ENCODE measurements at places on chromosomes 4 and X.

GRCh38 chr4:155653052-155653451 is 13.6 kb upstream of the GUCY1A1 start:
- no peak for DNase-seq

- DNase-seq = no peak
Observed at GRCh38 chr4:168712316-168712890, 215.6 kb downstream of the PALLD start.

DNA sequence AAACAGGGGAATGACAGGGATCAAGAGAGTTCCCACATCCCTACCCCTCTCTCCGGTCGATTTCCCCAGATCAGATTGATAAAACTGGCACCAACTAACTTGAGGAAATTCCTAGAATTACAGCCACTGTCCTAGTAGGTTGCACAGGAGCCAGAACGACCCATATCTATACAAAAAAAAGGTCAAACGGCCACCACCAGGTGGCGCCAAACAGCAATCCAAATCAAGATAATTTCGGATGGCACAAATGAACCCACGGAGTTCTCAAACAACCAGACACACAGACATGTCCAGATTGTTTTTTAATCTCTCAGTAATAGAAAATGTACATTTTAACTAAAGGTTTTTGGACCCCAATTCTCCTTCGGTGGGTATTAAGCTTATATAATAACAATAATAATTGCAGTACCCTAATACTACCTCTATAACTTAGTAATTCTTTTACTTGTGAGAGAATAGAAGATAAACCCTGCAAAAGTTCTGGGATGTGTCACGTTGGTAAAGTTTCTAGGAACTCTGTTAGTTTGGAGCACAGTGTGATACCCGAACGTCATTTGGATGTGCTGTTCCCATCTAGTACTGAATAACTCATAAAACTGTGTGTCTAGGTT is 212.6 kb downstream of the SPOCK3 start:
- DNase-seq = no peak

- DNase-seq = no peak
Observed at GRCh38 chr4:76210452-76210851, 3.2 kb downstream of the SCARB2 start.

DNA sequence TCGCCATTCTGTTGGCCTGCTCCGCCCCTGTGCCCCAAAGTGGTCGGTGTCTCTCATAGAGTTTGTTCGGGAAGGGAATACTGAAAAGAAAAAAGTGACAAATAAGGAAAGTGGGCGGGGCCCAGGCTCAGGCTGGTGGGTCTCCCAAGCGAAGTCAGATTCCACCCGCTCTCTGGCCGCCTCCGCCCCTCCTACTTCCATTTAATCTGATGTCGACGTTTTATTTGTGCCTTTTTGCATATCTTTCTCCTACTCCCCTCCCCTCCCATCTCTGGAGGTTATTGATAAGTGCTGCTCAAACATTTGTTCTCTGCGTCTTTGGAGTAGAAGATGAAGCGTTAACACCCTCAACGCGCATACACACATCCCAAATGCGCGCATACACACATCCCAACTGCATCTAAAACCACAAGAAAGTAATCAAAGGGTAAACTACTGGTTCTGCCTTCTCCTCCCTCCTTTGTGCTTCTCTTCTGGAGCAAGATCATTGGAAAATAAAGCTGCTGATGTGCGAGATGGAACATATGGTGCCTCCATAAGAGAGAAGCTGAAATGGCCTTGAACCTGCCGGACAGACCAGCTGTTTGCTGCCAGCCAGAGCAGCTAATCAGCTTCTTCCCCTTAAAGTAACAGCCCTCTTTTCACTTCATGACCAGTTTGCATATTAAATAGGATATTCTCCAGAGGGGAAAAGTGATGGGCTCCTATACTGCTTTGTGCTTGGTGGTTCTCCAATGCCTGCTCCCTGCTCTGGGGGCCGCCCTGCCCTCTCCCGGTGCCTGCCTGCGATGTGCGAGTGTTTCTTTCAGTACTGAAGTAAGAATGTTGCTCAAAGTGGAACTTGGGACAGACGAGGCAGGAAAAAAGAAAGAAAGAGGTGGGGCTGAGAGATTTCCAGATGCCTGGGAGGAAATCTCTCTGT is 3.1 kb downstream of the MAMLD1 start:
- no peak for DNase-seq

- no peak for DNase-seq
Observed at GRCh38 chr4:4759232-4759631, 100.2 kb upstream of the MSX1 start.

DNA sequence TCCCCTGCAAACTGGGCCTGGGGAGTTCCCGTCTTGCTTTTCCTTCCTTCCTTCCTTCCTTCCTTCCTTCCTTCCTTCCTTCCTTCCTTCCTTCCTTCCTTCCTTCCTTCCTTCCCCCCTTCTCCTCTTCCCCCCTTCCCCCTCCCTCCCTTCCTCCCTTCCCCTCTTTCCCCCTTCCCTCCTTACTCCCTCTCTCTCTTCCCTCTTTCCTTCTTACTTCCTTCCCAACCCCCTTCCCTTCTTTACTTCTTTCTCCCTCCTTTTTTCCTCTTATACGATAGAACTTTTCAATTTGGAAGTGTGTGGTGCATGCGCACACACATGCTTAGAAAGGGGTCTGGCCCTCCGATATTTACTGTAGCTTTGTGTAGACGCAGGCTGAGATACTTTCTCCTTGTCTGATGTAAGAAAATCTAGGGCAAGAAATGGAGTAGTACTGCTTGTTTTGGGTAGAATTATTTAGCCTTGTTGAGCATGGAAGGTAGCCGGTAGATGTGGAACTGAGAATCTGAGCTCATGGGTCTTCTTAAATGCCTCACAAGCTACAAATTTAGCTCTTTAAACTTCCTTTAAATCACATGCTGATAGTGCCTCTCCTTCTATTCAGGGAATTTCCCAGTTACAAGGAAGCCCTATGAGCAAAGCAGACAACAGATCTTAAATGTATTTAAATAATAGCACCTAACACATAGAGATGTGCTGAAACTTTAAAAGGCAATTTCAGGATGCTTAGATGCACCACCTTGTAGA is 189.6 kb downstream of the GPAT3 start:
- no peak for DNase-seq

- DNase-seq = no peak
Observed at GRCh38 chr4:5212255-5213013, 161.2 kb downstream of the STK32B start.

- DNase-seq = no peak
Observed at GRCh38 chr4:1982124-1983052, 26.4 kb downstream of the NELFA start.

GRCh38 chrX:17413228-17413627 is 38.2 kb downstream of the NHS start:
- no peak for DNase-seq

- no peak for DNase-seq
Observed at GRCh38 chr4:38683276-38683675, 19.3 kb downstream of the KLF3 start.

DNA sequence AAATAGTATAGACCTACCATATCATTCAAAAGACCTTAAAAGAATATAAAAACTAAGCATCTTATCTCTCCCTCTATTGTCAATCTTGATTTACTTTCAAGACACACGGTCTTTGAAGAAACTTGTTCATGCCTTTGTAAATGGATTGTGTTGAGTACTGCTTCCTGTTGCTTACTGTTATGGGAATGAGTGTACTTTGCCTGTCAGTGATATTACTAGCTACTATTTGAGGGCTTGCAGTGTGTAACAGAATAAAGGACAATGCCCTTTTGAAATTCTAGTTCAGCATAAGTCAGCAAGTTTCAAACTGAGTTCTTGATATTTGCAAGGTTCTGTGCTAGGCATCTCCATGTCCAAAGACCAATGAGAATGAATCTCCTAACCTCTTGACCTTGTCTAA is 36.0 kb downstream of the CDKL5 start:
- no peak for DNase-seq

DNA sequence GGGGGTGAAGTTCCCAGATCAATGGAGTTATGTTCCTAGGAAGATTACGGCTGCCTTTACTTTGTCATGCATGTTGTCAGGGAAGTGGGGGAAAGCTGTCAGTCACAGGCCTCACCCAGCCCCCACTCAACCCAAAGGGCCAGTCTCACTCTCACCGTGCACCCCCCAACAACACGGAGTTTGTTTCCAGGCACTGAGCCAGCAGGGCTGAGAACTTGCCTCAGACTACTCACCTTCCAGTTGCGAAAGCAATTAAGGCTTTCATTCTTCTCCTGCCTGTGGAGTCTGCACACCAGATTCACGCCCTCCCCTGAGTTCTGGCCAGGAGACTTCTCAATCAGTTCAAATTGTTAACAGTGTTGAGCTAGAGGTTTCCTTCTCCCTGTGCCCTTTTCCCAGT is 114.3 kb downstream of the SH3BGRL start:
- DNase-seq = no peak

DNA sequence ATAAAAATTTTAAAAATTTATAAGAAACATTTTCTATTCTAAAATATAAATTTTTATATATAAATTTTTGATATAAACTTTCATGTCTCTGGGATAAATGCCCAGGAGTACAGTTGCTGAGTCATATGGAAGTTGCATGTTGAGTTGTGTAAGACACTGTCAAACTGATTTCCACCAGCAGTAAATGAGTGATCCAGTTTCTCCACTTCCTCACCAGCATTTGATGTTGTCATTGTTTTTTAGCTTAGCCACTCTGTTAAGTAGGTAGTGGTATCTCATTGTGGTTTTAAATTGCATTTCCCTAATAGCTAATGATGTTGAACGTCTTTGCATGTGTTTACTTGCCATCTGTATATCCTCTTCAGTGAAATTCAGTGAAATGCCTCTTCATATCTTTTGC is 66.5 kb downstream of the MAMLD1 start:
- DNase-seq = no peak

DNA sequence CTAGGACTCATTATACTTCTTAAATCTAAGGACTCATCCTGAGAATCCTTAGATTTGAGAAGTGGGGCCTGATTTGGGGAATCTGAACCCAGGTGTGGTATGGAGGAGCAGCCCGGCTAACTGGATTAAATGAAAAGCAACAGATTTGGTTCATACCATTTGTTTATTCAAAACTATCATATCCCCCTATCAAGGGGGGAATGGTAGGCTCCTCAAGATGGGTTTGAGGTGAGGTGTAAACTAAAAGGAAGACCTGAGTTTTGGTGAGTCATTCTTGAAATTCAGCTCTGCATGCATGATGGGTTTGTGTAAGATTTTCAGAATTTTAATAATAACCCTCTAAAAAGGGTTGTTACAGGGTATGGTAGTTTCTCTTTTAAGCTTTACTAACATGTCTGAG is 53.4 kb downstream of the CASP6 start:
- DNase-seq = no peak

DNA sequence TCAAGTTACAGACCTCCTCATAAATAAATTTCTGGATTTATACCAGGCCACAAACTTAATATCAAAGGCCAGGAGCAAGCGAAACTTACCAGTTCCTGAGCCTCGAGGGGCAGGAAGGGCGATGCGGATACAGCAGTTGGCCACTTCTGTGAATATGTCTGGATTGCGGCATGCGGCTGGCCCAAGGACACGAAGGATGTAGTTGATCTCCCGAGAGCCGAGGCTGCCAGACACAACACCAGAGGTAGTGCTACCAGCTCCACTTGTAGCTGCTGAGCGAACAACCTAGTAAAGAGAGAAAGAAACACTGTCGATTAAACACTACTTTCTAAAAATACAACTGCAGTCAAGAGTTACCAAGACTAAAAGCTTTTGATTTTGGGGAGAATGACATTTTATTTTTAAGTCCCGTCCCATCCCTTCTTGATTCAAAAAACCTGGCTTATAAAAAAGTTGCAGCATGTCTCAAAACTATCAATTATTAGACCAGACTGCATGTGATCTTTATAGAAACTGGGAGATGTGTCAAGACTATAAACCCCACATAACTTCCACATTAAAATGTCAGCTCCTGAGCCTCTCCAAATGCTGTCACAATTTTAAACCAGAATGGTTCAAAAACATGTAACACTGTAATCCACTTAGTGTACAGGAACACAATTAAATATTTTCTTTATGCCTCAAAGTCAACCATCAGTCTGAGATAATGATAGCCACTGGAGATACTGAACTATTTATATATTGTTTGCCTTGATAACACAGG is 105.6 kb downstream of the HUWE1 start:
- no peak for DNase-seq

- no peak for DNase-seq
Observed at GRCh38 chrX:28229217-28229616, 248.0 kb upstream of the DCAF8L1 start.

DNA sequence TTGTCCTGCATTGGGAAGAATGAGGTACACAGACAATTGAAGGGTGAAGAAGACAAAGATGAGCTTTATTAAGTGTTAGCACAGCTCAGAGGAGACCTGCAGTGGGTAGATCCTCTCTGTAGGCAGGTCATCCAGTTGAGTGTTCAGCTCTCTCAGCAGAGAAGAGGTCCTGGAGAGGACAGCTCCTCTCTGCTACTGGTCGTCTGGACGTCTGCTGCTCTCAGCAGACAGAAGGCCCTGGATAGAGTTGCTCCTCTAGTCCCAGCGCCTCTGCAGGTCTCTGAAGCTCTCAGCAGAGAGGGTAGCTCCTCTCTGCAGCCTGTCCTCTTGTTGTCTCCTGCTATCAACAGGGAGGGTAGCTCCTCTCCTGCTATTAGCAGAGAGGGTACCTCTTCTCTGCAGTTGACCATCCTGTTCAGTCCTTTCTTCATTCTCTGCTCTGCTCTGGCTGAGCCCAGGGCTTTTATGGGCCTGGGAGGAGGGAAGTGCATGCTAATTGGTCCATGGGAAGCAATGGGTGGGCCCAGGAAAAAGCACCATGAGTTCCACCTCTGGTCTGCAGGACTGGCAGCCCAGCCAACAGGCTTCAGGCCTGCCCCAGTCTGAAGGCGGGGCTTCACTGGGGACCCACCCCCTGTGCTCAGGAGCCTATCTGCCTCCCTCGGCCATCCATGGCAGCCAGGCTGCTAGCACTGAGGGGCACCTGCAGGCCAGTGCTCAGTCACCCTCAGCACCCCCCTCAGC is 54.1 kb upstream of the IBSP start:
- no peak for DNase-seq

GRCh38 chrX:129227366-129227765 is 295.9 kb downstream of the SMARCA1 start:
- DNase-seq = no peak

DNA sequence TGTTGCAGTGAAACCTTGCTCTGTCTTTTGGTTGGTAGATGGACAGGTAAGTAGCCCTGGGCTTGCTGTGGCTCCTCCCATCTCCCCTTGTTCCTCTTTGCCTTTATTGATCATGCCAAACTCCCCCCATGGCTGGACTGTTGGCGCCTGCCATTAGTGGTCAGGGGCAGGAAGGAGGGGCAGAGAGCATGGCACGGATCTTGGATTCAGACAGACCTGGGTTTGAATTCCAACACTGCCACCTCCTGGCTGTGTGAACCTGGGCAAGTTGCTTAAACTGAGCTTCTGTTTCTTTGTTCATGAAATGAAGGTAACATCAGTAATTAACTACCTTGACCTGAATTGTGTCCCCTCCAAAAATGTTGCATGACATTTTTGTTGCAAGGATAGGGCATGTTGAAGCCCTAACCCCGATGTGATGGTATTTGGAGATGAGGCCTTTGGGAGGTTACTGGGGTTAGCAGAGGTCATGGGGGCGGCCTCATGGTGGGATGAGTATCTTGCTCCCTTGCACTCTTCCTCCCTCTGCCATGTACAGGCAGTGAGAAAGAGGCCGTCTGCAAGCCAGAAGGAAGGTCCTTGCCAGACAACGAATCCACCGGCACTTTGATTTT is 6.0 kb downstream of the SLC2A9 start:
- DNase-seq = no peak
